ENCODE measurements at places on chromosomes 12 and 14.

GRCh38 chr12:32549675-32550079 is 129.4 kb upstream of the DNM1L start:
- no peak for ATAC-seq

DNA sequence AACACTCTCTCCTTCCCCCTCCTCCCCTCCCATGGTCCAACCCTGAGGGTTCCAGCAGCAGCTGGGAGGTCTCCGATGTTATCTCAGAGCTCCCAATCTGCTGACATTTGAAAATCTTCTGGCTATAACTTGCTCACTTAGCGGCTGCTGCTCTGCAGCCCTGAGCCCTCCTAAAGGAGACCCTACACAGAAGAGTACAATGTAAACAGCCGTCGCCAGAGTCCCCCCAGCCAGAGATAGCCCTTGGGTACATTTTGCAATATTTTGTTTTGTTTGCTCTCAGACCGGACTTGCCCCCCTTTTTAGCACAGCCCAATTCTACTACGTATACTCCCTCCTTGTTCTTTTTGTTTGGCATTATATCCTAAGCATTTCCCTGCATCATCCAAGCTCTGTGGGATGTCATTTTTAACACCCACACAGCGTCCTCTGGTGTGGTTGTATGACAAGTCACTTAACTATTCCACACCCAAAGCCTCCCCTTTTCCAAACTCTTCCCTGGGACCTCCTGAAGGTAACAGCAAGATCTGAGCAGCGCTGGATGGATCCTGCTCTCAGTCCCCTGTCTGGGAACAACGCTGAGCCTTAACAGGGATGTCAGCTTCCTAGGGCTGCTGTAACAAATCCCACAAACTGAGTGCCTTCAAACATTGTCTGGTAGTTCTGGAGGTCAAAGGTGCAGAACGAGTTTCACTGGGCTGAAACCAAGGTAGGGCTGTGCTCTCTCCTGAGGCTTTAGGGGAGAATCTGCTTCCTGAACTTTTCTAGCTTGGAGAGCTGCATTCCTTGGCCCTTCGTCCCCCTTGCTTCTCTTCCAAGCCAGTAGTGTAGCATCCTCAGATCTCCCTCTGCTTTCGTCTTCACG is 25.3 kb upstream of the TCL1B start:
- ATAC-seq: no peak

GRCh38 chr12:27922531-27923139 is 49.9 kb downstream of the PTHLH start:
- ATAC-seq: no peak

- ATAC-seq: no peak
These were observed 6.5 kb downstream of the NAB2 start for GRCh38 chr12:57095440-57095839.

DNA sequence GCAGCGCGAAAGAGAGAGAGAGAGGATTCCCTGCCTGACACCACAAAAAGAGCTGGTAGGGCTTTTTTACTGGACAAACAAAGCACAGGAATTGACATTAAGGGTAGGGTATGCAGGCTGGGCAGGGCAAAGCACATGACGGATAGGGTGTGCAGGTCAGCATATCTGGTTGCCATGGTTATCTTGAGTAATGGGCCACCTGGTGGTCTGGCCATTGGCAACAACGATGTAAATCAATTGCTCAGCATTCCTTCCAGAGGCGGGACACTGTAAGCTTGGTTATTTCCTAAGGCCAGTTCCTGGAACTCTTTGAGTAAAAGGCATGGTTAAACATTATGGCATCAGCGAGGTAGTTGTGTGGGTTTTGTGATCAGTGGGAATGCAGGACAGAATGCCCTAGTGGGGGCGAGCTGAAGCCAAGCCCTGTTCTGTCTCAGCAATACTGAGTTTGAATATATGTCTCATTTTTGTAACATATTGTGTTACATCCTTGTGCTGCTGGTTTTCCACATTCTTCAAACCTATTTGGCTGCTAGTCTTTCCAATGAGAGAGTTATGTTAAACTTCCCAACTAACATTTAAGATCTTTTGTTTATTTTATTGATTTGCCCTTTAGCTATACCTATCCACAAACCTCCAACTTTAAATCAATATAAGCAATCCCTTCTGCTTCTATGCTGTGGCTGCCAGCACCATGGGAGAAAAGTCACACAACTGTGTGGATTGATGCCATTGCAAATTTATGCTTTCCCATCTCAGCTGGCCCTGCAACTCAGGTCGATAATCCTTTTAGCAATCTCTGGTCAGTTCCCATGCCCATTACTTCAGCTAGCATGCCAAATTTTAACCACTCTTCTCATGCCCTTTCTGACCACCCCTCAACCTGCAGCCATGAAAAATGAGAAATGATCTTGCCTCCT is 396.7 kb upstream of the PDE3A start:
- ATAC-seq: no peak

- ATAC-seq: no peak
These were observed 21.5 kb upstream of the SOCS2 start for GRCh38 chr12:93550748-93551611.
